AG10803 (cell line): ENCODE measurements at places on chromosomes 7 and 10.

- DNase-seq: no peak
Measured at GRCh38 chr7:21338728-21339164, 89.1 kb upstream of the SP4 start.

DNA sequence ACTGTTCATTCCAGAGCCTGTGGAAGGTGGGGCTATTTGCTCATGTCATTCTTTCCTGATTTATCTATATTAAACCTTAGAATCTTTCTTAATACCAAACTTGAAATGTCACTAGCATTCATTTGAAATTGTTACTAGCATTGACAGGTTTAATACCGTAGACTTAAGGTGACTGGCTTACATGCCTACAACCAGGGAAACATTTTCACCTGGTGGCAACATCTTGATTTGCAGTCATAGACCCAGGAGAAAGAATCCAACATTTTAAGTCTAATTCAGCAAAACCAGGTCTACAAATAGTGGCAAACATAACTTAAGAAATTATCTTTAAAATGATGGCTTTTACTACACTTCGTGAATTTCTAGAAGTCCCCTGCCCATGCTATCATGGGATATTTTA lies 353.7 kb downstream of the HTR7 start:
- DNase-seq: no peak

- DNase-seq: peak; percentile 23
Measured at GRCh38 chr7:137577184-137577583, 233.7 kb upstream of the PTN start.

GRCh38 chr10:86670290-86670811 lies 2.0 kb downstream of the LDB3 start:
- DNase-seq: no peak

DNA sequence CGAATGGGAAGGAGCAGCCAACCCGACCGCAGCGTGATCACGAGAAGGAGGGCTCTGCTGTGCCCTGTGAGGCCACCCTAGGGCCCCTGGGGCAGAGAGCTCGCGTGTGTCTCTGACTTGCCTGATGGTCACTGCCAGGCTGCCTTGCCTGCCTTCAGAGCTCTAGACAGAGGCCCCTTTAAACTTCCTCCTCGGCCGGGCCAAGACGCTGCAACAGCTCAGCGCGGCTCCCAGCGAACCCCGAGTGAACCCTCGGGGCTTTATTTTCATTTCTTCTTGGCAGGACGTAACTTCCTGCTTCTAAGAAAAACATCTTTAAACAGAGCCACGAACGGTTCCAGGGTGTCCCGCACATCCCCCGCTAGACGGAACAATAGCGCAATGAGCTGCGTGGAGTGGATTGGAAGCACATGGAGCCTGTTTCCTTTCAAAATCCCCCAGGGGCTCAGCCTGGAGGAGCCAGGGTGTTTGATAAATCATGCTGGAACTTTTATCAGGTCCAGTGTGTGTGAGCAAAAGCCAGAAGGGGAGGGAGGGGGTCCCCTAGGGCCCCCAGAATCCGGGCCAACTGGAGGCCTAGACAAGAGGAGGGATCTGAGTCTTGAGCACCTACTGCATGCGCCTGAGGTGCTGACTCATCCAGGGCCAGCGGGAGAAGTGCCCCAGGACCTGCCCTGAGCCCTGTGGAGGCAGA lies 134.1 kb upstream of the GDF10 start:
- peak; percentile 74 for DNase-seq

GRCh38 chr10:95441547-95441923 lies 119.6 kb downstream of the SORBS1 start:
- no peak for DNase-seq

- DNase-seq: no peak
Measured at GRCh38 chr7:92404170-92404614, 43.1 kb upstream of the GATAD1 start.

DNA sequence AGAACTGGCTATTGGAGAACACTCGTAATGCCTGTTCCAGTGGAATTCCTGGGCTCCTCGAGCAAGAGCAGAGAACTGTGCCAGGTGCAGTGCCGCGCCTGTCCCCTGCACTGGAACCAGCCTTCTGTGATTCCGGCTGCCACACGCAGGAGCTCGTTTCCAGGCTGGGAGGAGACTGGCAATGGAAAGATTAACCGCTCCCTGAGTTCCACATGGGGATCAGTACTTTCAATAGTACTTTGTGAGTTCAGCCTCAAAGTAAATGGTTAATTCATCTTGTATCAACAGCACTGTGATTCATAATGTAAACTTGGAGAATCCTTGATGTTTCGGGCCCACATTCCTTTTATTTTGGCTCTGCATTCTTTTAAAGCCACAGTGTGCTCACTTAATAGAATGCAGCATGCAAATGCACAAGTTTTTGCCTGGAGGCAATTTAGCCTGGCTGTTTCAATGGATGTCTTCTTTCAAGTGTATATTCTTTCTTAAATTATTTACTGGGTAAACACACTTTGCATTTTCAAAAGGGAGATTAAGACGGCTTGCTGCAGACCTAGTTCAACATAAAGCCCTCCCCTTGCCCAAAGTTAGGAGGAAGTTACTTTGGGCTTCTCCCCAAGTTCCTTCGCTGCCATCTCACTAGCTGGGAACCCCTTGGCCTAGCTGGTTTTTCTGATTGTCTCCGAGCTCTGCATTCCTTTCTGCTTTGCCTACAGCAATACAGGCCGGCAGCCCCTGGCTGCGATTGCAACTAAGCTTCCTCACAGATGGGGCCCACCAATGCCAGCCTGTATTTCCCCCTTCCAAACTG lies 138.1 kb upstream of the TCF7L2 start:
- peak; percentile 95 for DNase-seq

DNA sequence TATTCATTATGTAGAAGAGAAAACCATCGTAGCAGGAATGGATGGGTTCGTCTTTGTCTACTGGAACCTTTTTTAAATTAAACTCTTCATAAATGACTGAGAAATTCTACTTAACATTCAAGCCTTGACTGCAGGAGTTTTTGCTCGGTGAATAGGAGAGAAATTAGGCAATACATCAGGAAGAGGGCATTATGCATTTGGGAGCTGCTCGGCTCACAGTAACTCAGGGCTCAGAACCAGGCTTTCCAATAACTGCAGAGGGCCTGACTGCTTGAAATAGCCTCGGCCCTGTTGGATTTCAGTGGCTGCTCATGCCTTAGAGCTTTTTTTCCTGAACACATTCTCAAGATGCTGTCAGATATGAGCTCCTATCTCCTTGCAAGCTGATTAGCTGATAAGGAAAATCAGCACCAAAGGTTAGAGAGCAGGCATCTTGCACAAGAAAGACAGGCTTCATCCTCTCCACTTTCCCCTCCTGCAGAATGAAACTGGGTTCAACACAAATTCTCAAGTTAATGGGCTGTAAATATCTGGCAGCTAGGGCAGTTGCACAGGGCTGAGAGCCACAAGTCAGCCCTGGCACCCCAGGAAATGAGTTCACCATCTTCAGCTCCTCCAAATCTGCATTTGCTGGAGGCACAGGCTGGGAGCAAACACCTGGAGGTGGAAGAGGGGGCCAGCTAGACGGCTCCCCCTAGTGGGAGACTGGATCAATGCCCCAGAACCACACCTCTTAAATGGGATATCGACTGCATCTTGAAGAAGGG lies 24.3 kb downstream of the TECTB start:
- DNase-seq: peak; percentile 58

GRCh38 chr7:77498659-77499379 lies 38.3 kb upstream of the PTPN12 start:
- DNase-seq: no peak
